H4 (cell line): ENCODE measurements at places on chromosomes 3 and 15. TPM values are rescaled to one million over a fixed set of nuclear protein-coding genes. Genes with fewer than 3 reads are reported as not detected.

DNA sequence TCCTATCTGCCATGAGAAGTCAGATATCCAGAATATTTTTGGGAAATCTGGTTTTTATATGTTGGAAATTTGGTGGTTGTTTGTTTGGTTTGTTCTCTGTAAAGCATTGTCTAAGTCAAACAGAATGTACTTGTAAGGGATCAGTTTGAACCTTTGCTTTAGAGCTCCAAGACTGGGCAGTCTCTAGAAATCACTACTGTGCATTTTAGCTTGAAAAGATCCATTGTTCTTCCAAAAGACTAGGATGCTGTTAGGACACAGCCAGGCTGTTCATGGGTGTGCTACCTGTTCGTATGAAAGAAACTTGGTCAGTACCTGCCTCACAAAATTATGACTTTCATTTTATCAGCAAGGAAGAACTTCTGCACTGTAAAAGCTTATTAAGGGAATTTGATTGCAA lies 182.6 kb downstream of the WDR72 start:
- DNase-seq: no peak

DNA sequence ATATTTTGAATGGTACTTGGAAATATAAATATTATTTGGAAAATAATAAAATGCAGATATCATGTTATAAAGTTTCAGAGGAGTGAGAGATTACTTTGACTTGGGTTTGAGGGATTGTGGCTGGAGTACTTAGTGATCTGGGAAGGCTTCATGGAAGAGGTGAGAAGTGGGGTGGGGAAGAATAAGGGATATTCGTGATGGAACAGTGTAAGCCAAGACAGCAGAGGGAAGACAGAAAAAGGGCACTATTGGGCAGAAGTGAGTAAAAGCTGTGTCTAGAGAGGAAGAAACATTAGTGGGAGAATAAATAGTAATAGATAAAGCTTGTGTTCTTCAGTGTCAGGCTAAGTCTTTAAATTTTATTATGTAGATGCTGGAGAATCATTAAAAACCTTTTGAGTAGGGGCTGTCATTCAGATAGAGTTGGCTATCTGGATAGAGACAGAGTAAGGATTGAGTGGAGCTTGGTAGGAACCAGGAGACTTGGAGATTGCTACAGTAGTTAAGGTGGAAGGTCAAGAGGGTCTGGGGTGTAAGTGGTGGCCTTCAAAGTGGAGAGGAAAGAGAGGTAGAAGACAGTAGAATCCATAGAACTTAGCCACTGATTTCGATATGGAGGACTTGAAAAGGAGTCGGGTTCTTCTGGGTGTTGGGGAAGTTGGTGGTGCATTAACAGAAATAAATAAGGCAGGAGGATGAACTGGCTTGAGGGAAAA lies 11.9 kb downstream of the UBE2E1 start:
- no peak for DNase-seq

- peak; percentile 62 for DNase-seq
Observed at GRCh38 chr15:71730277-71731144, 79.8 kb upstream of the NR2E3 start.

GRCh38 chr3:150607267-150608065 lies 4.3 kb downstream of the SELENOT start:
- DNase-seq: no peak

GRCh38 chr3:72245183-72245811 lies 460.3 kb upstream of the PROK2 start:
- DNase-seq: peak; percentile 6

The KIF7 gene
- total RNA-seq: 3.3 and 3.6 TPM in 2 replicates
